Aorta (tissue), 5 donors: ENCODE measurements at places on chromosomes 3 and 15. TPM values are rescaled to one million over a fixed set of nuclear protein-coding genes. Genes with fewer than 3 reads are reported as not detected.

GRCh38 chr3:125028657-125029056 is 27.1 kb downstream of the HEG1 start:
- no peak for DNase-seq

GRCh38 chr3:72346526-72346926 is 501.7 kb downstream of the SHQ1 start:
- DNase-seq, result no peak

DNA sequence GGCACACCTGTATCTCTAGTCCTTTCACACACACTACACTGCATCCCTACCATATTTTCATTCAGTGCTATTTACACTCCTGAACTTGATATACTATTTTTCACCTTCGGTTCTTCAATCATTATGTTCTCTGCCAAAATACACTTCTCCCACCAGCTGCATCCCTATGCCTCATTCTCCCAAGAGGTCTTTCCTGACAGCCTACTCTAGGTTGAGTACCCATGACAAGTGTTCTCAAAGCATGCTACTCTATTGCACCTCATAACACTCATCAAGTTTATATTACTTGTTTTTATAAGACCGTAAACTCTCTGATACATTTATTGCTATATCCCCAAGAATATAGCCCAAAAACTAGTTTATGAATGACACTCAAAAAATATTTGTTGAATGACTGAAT is 549.5 kb downstream of the PYDC2 start:
- DNase-seq, result no peak

DNA sequence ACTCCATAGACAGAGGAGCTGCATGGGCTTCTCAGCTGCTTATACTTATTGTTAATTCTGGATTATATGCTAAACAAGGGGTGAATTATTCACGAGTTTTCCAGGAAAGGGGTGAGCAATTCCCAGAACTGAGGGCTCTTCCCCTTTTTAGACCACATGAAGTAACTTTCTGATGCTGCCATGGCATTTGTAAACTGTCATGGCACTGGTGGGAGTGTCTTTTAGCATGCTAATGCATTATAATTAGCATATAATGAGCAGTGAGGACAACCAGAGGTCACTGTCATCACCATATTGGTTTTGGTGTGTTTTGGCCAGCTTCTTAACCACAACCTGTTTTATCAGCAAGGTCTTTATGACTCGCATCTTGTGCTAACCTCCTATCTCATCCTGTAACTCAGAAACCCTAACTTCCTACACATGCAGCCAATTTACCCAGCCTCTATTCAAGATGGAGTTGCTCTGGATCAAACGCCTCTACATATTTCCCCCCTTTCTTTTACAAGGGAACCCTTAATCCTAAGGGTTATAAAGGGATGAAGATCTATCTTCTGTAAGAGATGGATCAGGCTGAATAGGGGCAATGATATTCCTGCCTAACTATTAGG is 12.1 kb upstream of the DMXL2 start:
- no peak for DNase-seq

DNA sequence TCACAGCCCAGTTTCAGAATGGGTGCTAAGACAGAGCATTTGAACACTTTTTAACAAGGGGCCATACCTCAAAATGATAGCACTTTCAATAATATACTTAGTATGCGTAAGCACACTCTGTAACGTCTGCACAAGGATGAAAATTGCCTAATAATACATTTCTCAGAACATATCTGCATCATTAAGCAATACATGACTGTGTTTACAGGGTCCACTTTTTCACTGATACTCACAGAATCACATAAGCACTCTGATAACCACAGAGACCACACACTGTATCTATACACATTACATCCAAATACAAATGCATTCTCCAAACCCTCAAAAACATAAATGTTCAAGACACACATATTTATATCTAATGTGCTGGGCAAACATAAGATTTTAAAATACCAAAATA is 79.8 kb downstream of the NR1I2 start:
- DNase-seq, result no peak

GRCh38 chr15:75727851-75728715 is 15.4 kb upstream of the CSPG4 start:
- peak; percentile 87 for DNase-seq

DNA sequence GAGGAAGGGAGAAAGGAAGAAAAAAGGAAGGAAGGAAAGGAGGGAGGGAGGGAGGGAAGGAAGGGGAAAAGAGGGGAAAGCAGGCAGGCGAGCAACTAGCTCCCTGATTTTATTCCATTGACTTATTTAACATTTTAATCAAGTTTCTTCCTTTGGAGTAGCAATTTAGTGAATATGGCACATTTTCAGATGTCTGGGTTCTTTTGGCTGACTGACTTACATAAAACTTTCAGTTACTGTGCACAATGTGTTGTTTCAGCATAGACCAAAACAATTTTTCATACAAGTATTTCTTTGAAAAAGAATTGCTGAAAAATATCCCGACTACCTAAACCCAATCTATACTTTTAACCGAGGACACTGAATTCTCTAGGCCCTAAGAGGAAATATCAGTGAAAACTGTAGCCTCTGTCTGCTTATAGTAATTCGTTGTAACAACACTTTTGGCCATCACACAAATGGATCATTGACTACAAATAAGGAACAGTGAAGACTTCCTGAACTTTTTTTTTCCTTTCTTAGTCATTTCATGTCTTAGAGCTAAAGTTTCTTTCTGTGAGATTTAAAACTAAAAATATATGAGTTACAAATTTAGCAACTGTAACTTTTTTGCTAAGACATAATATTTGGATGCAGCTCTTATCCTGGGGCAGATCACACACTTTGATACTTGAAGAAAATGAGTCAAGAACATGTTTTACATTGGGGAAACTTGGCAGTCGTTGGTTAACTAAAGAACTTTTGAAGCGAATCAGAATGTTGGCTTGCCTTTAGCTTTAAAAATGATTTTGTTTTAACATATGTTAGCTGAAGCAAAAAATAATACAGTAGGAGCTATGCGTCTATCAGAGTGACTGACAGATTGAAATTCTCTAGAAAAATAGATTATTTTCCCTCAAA is 79.6 kb downstream of the SOX2 start:
- no peak for DNase-seq

Gene CNTN6
- 0.26 TPM for total RNA-seq

Gene FETUB
- total RNA-seq, result not detected

Gene CAMP
- 0.65 TPM for total RNA-seq

Gene ST3GAL6
- 12.2 TPM for total RNA-seq

Gene PRTG
- total RNA-seq, result 4.4 TPM

Gene AMIGO3
- not detected for total RNA-seq

Gene PPM1L
- total RNA-seq, result 8.8 TPM

Gene SCAANT1
- not detected for total RNA-seq
